Stimulated activated CD8-positive, alpha-beta memory T cell treated with anti-CD3 and anti-CD28 coated beads, Interleukin-7, amount 100 ng/mL, for 1 hour (primary cell): ENCODE measurements at places on chromosomes 4 and X.

GRCh38 chr4:3519468-3520264 lies 12.6 kb downstream of the LRPAP1 start:
- no peak for DNase-seq

GRCh38 chr4:3219761-3220475 lies 29.0 kb upstream of the MSANTD1 start:
- DNase-seq = no peak

DNA sequence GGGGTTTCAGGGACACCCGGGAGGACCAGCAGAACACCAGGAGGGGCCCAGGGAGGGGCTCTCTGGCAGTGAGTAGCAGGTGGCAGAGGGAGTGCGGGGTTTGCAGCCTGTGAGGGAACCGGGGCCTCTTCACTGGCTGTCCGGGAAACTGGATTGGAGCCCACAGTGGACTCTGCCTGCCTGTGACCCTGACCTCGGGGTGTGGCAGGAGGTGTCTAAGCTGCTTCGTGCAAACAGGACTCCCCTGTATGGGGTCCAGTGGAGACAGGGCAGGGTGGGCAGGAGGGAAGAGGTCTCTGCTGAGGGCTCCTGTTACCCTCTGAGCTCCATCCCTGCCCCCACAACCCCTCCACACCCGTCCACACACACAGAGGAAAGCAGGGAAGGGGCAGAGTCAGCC lies 50.1 kb downstream of the FAM53A start:
- DNase-seq = no peak

DNA sequence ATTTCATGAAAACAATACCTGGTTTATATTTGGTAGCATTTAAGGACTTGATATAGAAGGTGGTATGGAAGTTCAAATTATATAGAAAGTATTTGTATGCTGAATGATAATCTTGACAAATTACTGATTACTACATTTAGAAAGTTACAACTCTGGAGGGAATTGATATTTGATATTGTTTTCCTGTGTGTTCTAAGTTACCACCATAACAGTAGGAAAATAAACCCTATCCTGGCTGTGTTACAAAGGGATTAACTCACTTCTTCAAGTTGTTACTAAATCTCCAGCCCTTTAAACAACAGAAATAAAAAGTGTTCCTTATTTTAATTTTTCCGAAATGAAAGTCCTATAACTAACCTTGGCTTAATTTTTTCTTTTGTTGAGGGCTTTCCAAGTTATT lies 36.6 kb downstream of the FHL1 start:
- DNase-seq = no peak

DNA sequence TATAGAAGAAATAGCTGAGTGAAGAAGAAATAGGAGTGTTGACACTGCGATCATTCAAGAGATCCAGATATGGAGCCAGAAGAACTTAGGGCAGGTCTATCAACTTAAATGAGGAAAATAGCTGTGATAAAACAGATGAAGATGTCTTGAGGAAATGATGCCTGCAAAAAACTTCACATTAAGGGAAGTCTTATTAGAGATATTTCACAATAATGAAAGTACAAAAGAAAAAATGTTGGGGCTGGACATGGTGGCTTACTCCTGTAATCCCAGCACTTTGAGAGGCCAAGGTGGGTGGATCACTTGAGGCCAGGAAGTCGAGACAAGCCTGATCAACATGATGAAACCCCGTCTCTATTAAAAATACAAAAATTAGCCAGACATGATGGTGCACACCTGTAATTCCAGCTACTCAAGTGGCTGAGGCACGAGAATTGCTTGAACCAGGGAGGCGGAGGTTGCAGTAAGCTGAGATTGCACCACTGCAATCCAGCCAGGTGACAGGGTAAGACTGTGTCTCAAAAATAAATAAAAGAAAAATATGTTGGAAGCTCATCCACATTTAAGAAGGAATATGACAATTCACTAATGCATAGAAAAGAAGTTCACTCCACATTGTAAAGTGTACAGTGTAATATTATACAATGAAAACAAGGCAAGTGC lies 56.3 kb downstream of the PKD2 start:
- no peak for DNase-seq

DNA sequence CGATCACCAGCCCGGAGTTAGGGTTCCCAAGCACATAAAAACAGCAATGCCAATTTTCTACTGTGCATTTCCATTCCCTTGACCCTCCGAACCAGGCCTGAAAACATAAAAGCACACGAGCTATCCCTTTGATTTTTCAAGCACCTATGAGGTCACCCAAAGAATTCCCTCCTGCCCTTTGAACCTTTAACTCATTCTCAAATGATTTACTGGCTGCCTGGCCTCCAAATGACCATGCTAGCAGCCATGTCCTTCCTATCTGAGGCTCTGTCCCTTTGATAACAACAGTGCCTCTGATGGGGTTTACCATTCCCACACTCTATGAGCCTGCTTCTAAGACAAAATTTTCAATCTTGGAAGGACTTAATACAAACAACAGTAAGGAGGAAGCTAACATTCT lies 15.2 kb downstream of the SHROOM4 start:
- no peak for DNase-seq

DNA sequence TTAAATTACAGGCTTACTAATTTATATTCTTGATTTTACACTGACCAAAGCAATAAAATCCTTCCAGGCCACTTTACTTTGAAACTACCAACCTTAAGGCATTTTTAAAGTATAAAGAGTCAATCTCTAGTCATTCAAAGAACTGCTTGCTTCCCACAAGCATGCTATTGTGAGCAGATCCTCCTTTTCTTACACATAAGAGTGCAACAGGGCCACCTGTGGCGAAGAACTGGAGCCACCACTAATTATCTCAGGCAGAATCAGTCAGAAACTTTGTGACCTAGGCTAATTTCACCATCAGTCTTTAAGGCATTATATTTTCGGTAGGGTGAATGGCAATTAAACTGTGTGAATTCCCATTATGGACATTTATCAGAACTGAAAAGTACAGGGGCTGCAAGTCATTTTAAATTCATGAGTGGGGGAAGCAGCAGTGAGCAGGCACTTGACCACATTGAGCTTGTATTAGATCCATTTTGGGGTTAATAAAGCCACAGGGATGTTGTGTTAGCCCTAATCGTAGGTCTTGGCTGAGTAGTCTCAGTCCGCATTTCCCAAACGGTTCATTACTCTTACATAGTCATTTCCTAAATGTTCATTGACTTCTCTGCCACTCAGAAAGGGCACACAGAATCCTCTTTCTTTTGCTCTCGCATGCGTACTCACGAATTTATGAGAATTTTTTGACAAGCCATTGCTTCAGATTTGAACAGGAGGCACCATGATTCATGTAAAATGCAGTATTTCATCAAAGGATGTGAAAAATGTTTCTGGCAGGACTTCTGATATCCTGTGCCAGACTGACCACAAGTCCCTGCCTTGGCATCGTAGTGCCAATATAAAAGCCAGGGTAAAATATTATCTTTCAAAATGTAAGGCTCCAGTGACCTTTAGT lies 39.8 kb downstream of the NPY2R start:
- DNase-seq = no peak

- DNase-seq = no peak
Measured at GRCh38 chr4:118224243-118224829, 128.5 kb downstream of the PRSS12 start.

- DNase-seq = no peak
Measured at GRCh38 chr4:174716986-174717770, 111.9 kb downstream of the GLRA3 start.

GRCh38 chr4:17093481-17093880 lies 195.0 kb upstream of the LDB2 start:
- no peak for DNase-seq

DNA sequence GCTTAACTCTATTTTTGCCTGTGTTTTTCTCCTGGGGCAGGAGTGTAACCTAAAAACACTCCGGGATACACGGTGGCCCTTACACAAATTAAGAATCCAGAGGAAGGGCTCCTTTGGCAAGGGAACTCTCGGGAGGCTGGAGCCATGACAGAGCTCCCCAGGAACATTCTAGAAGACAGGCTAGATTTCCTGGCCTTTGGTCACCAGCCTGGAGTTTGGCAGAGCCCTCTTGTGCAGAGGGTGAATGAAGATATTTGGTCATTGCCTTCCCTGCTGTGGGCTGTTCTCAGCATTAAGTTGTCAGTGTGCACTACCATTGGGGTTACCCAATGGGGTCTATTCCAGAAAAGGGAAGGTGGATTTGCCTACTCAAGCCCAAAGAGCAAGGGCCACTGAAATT lies 53.8 kb upstream of the LNX1 start:
- no peak for DNase-seq

DNA sequence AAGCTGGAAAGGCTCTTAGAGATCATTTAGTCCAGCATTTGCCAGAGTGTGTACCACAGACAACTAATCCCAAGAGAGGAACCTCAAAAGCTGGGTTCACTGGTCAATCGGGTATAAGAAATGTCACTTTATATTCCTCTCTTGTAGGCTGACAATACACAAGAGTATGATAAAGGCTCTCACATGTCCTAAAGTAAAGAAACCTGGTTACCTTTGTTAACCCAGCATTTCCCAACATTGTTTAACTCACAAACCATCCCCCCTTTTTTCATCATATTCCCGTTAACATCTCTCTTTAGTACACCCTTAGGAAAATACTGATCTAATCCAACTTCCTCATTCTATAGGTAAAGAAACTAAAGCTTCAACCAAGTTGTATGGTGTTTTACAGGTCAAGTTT lies 74.4 kb downstream of the MBNL3 start:
- no peak for DNase-seq

DNA sequence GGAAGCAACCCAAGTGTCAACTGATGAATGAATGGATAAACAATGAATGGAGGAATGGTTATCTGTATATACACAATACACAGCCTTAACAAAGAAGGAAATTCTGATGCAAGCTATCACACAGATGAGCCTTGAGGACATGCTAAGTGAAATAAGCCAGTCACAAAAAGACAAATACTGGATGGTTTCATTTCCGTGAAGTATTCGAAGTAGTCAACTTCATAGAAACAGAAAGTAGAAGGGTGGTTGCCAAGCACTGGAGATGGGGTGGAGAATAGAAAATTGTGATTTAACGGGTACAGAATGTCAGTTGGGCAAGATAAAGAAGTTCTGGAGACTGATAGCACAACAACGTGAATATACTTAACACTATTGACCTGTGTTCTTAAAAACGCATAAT lies 28.2 kb downstream of the CENPU start:
- no peak for DNase-seq

GRCh38 chr4:36198068-36198808 lies 46.1 kb downstream of the ARAP2 start:
- no peak for DNase-seq
